GM19239 (cell line): ENCODE measurements at places on chromosomes 4 and X.

DNA sequence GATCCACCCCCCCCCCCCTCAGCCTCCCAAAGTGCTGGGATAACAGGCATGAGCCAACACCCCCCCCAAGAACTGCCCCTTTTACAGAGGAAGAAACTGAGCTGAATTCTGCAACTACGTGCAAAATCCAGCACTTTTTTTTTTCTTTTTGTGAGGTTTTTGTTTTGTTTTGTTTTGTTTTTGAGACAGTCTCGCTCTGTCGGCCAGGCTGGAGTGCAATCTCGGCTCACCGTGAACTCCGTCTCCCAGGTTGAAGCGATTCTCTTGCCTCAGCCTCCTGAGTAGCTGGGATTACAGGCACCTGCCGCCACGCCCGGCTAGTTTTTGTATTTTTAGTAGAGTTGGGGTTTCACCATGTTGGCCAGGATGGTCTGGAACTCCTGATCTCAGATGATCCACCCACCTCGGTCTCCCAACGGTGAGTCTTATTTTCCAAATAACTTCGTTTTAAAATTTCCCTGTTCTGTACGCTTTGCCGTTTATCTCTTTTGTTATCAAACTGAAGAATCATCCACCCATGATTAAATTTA is 4.9 kb downstream of the CRLF2 start:
- DNase-seq: no peak

GRCh38 chr4:151025759-151026158 is 10.7 kb upstream of the LRBA start:
- no peak for DNase-seq

GRCh38 chrX:139086246-139086645 is 374.7 kb upstream of the FGF13 start:
- no peak for DNase-seq

DNA sequence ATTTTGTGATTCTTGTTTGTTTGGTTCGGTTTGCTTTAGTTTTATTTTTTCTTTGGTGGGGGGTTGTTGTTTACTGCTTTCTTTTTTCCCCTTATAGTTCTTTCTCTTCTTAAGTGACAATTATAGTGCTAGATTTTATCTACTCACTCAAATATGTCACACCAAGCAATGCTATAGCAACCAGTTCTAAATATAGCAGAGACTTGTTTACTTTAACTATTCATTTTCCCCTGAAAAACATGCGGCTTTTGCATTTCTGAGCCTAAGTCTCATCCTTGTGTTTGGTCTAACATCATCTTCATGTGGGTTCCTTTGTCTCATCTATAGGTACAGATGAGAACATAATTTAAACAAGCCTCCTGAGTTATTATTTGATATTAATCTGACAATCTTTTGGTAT is 676.6 kb downstream of the FAT4 start:
- no peak for DNase-seq

DNA sequence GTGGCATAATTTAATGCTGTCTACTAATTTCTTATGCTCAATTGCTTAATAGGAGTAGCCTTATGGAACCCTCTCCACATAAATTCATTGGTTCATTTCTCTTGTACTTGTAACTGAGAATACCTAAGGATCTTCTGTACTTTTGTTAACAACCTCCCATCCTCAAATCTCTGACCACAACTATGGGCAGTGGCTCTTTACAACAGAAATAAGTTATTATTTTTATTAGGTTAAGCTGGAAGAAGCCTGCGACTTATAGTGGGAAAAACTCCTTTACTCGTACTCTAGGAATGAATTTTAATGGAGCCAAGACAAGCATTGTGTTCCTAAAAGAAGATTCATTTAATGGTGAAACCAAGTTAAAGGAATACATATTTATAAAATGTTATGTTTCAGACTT is 337.1 kb upstream of the CTSO start:
- DNase-seq: no peak

DNA sequence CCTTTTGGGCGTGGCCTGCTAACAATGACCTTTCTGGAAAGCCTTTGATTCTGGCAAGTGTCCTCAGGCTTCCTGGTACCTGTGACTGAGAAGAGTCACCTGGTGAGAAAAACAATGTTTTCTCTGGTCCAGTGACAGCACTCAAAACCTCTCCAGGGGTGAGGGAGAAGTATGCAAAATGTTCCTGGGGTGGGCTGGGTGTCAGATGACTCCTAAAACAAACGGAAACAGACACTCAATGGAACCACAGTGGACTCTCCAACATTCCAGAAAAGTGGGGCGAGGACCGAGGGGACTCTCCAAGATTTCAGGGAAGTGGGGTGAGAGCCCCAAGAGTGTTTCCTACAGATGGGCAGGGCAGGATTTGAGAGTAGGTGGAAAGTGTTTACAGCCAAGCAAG is 69.5 kb downstream of the ANAPC4 start:
- no peak for DNase-seq
